ENCODE measurements at places on chromosomes 1 and 21.

- peak; percentile 85 for DNase-seq
Measured at GRCh38 chr1:26500488-26501175, 28.4 kb downstream of the HMGN2 start.

GRCh38 chr1:40391688-40392145, 18.2 kb downstream of the SMAP2 start:
- no peak for DNase-seq

DNA sequence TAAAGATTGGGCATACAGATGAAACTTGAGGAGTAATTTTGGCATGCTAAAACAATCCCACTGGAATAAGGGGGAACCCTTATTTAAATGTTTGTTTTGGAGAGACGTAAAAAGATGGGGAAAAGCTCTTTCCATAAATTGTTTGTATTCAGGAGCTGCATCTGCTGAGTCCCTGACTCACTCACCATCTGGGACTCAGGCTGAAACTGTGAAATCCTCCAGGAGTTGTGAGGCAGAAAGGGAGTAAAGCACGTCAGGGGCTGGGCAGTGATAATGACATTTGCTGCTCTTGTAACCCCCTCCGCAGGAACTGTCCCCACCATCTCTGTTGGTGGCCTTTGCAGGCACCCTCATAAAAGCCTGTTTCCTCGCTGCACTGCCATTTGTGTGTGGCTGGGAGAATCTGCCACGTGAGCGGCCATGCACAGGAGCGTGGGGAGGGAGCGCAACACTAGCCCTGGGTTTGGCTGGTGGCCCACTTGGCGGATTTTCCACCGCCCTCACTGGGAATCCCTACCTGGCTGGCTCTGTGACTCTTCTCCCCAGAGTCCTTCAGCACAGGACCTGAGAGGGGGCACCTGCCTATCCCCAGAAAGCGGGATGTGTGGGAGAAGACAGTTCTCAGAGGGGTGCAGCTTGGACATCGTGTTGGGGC, 45.3 kb downstream of the ZSCAN20 start:
- DNase-seq = no peak

DNA sequence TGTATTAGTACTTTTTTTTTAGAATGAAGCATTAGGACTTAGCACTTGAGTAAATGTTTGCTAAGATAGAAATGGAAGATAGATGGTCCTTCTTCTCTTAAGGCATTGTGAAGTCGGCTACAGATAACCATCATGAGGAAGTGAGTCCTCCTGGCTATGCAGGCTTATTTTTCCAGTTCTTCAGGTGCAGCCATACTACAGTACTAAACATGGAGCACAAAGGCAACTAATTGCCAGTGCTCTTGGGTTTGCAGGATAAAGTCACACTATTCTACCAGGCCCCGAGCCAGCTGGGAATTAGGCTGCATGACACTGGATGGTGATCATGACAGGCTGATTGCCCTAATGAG, 197.3 kb upstream of the SGIP1 start:
- DNase-seq = no peak

DNA sequence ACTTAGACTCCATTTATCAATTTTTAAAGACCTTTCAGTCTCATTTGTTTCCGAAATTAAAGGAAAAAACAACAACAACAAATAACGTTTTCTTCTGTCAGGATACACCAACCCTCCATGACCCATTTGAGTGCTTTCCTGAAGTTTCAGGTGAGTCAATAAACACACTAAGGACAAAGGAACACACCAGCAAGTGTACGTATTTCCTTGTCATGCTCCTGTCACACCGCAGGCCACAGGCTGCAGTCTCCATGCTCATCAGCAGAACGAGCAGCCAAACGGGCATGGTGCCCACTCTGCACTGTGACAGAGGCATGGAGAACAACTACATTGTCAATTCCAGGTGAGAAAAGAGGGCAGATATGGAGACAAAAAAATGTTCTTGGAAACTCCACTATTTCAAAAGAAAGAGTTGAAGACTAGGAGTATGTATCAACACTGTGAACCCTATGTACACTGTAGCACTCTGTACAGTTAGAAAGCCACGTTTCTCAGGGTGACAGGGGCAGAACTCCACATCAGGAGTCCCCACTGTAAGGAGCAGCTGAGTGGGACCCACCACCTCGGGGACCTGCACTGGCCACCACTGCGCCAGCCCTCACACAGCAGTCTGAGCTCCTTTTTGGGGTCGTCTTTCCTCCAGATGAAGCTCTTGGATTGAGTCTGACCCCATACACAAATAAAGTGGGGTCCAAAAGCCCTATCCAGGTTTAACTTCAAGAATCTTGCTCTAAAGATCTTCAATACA, 2.6 kb downstream of the PTTG1IP start:
- DNase-seq = no peak

DNA sequence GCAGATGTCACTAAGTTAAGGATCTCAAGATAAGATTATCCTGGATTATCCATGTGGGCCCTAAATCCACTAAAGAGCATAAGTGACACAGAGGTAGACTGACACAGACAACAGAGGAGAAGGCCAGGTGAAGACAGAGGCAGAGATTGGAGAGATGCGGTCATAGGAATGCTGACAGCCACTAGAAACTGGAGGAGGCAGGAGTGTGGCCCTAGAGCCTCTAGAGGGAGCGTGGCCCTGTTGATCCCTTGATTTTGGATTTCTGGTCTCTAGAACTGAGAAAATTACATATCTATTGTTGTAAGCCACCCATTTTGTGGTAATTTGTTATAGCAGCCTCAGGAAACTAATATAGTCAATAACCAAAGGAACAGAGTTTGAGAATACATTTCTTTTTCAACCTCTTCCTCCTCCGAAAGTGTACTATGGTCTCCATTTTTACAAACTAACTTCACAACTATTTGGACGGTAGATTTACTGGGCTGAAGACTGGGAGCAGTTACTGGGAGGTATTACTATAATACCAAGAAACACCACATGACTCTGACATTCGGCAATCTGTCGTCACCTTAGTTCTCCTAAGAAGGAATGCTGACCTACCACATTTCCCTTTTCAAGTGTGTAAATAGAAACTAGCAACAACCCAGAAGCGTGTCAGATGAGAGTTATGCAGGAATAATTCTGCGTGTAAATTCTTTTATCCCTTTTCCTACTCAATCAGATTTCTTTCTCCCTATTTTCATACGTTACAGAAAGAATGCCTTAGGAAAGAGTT, 116.0 kb upstream of the ZNHIT6 start:
- DNase-seq = no peak

GRCh38 chr1:21605964-21606705, 63.0 kb downstream of the RAP1GAP start:
- DNase-seq = no peak

DNA sequence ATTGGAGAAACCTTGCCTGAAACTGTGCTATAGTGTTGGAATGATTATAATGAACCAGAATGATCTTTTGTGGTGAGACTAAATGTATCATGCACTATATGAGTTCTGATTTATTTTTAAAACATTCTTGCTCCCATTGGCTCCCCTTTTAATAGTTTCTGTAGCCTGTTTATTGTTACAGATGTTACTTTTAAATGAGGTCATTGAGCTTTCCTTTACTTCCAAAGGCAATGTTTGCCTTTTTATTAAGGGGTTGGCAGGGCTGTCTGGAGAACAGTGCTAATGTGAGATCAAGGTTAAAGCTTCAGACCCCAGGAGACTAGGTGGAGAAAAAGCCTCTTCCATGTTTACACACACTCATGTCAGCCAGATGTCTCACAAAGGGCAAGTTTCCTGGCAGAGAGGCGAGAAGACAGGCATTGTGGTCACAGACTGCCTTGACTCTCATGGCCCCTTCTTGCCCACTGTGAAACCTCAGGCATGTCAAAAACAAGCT, 120.6 kb upstream of the RAVER2 start:
- no peak for DNase-seq

DNA sequence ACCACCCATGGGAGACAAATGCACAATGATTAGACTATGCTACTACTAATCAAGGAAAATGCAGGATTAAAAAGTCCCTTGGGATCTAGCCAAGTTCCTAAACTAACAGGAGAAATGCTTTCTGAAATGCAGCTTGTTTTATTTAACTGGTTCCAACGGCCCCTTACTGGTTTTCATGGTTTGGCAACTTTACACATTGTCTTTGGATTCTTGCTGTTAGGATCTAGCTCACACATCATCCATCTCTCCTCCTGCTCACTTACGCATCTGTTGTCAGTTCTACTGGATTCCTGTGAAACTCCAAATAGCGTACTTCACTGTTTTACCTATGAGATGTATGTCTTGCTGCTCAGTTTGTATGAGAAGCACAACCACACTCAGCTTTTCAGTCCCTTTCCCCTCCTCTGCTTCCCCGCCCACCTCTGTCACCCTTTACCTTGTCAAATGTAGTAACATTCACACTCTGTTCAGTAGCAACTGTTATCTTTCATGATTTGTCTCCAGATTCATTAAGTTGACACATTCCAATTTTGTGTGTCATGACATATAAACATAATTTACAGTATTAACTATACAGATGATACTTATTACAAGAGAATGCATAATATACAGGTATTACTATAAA, 130.1 kb downstream of the SIM2 start:
- no peak for DNase-seq

- no peak for DNase-seq
Measured at GRCh38 chr21:14527696-14528652, 18.1 kb downstream of the SAMSN1 start.

- DNase-seq = peak; percentile 33
Measured at GRCh38 chr21:44845418-44846223, 27.8 kb upstream of the SUMO3 start.

DNA sequence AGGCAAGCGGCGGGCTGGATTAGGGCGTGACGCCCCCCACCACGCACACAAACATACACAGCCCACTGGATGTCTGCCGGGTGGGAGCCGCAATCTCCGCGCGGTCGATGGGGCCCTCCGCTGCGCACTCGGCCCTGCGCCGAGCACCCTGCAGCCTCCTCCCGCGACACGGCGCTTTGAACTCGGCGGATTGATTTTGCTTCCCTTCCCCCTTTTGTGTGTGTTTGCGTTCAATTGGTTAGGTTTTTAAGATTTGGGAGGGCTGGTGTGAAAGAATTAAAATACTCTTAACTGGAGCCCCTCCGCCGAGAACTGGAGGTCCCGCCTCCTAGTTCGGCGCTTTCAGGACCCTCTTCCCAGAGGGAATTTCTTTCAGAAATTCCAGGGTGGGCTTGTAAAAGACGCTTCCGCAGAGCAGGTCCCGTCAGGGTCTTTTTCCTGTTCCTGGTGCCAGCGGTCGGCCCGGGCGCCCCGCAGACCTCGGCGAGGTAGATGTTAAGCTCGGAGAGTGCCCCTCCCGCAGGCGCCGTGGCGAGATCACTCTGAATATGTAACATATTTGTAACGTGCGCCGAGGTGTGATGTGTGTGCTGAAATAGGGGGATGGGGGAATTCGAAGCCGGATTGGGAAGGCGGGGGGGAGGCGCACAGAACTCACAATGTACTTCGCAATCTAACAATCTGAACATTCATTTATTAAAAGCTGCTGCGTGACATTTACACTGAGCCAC, 8.0 kb upstream of the BARHL2 start:
- DNase-seq = no peak

DNA sequence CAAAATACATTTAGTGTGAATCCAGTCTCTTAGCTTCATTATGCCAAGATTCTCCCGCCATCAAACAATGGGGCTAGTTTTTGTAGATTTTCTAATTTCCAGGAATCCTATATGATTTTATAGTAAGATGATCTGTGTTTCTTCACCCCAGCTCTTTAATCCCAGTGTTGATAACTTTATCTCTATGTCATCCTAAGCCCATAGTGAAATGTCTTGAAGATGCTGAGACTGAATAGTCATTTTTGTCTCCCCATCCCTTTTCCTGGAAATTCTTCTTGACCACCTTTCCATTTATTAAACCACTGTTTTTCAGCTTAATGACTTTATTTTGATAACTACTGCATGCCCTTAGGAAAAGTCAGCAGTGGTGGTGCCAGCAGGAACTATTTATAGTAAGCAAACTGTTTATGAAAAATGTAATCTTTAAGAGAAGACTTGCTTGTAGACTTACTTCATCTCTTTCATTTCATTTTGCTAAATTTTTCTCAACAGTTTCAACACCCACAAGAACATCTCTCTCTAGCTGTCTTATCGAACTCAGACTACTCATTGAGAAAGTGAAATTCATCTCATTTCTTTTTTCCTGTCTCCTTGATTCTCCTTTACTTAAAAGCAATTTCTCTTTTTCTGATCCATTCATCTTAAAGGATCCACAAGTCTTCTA, 116.6 kb downstream of the NTMT2 start:
- DNase-seq = no peak

DNA sequence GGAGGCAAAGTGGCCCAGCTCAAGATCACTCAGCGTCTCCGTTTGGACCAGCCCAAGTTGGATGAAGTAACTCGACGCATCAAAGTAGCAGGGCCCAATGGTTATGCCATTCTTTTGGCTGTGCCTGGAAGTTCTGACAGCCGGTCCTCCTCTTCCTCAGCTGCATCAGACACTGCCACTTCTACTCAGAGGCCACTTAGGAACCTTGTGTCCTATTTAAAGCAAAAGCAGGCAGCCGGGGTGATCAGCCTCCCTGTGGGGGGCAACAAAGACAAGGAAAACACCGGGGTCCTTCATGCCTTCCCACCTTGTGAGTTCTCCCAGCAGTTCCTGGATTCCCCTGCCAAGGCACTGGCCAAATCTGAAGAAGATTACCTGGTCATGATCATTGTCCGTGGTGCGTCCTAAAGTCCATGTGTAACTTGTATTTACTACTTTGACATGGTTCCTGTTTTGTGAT, 2.7 kb downstream of the RBM15 start:
- no peak for DNase-seq

GRCh38 chr1:98932184-98932583, 72.5 kb downstream of the PLPPR5 start:
- no peak for DNase-seq

- no peak for DNase-seq
Measured at GRCh38 chr1:86380257-86380861, 15.8 kb downstream of the ODF2L start.

DNA sequence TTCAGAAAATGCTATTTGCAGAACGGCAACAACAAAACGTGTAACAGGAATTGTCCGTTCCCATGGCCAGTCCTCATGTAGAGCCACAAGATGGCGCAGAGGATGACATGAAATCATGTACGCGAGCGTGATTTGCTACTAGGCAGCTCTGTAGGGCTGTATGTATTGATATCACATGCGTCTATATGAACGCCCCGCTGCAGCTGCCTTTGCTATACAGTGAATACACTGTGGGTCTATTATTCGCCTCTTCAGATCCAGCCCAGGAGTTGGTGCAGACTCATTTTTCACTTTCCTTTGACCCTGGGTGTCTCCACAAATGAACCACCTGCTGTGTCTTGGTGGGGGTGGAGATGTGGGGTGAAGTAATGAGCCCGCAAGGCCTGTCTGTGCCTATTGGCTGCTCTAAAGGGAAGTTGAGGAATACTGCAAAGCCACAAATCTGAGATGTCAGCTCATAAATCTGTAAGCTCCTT, 361.5 kb downstream of the KIF26B start:
- no peak for DNase-seq

DNA sequence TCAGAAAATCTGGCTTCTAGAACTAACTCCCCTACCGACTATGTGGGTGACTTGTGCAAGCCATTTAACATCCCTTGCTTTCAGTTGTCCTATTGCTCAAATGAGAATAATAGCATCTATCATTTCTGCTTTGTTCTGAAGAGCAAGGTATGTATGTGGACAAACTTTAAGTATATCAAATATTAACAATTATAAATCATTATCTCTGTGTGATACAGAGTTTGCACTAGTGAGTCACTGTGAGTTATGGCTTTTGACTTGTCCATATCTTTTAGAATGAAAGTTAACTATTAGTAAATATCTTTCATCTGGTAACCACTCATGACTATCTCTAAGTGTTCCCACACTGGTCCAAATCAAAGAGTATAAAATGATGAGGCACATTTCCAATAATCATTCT, 812.9 kb upstream of the ADGRL2 start:
- DNase-seq = no peak

GRCh38 chr1:186775036-186775435, 53.7 kb upstream of the PLA2G4A start:
- no peak for DNase-seq

Measured in activated T-helper 1 cell treated with Interleukin-2 at 50 U/mL for 16 hours (primary cell).